ENCODE measurements at places on chromosomes 4 and X. TPM values are rescaled to one million over a fixed set of nuclear protein-coding genes. Genes with fewer than 3 reads are reported as not detected.

Gene HS6ST2
- 0.48 TPM for polyA plus RNA-seq

Gene FBXL5
- 68.5 TPM for polyA plus RNA-seq

Gene PNMA3
- 0.03 TPM for polyA plus RNA-seq

GRCh38 chrX:9562851-9563250 is 98.0 kb downstream of the TBL1X start:
- DNase-seq = peak; percentile 30

GRCh38 chrX:72308566-72309296 is 3.0 kb upstream of the CITED1 start:
- DNase-seq = peak; percentile 61

- DNase-seq = no peak
Observed at GRCh38 chrX:153955228-153955732, 10.8 kb upstream of the RENBP start.

GRCh38 chr4:93407493-93408275 is 420.9 kb upstream of the ATOH1 start:
- no peak for DNase-seq

GRCh38 chr4:13881892-13882291 is 254.4 kb upstream of the BOD1L1 start:
- DNase-seq = no peak

DNA sequence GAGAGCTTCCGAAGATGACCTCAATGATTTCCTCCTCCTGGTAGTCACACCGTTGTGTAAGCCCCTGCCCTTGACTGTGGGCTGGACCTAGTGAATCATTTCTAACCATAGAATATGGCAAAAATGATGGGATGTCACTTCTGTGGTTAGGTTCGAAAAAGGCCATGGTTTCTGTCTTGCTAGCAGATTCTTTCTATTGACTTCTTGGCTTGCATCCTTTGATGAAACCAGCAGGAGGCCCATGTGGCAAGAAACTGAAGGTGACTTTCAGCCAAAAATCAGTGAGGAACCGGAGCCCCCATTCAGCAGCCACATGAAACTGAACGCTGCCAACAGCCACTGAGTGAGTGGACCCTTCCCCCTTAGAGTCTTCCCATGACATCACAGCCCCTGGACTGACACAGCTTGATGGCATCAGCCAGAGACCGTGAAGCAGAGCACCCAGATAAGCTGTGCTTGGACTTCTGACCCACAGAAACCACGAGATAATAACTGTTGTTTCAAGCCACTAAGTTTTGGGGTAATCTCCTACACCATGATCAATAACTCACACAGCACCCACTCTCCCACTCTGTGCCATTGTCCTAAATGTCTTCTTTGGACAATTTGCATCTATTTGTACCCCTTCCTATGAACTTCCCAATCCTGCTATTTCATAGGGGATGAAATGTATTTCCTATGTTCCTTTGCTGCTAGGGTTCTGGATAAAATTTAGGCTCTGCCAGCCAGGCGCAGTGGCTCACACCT is 148.0 kb upstream of the STX18 start:
- DNase-seq = no peak

- DNase-seq = peak; percentile 32
Observed at GRCh38 chr4:1969928-1970723, 38.6 kb downstream of the NELFA start.
